ENCODE measurements at places on chromosomes 6 and 20.

DNA sequence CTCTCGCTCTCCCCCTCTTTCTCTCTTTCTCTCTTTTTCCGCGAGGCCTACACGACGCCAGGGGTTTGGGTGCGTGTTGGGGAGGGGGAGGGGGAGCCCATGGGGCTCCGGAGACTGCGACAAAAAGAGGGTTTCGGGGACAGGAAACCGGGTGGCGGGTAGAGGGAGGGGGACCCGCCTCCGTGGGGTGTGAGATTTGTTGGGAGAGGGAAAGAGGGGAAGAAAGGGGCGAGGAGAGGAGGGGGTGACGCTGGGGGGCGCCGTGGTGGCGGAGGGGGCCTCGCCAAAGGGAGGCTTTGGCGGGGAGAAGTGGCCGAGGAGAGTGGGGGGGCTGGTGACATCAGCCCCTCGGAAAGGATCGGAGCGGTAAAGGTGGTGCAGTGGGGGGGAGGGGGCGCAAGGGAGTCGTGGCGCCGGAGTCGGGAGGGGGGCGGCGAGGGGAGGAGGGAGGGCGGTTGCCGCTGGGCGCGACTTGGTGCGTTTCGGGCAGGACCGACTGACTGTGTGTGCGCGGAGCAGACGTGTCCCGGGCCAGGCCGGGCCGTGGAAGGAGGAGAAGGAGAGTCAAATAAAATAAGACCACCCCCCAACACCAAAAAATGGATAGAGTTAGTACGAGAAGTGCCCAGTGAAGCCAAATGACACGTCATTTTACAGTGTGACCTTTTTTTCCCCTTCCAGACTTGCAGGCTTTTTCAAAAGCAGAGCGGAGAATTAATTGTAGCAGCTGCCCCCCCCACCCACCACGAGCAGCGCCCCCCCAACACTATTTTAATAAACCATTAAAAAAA is 39.8 kb downstream of the GNAS start:
- peak; percentile 57 for DNase-seq

GRCh38 chr20:41748756-41749582 is 130.8 kb upstream of the CHD6 start:
- DNase-seq: no peak

DNA sequence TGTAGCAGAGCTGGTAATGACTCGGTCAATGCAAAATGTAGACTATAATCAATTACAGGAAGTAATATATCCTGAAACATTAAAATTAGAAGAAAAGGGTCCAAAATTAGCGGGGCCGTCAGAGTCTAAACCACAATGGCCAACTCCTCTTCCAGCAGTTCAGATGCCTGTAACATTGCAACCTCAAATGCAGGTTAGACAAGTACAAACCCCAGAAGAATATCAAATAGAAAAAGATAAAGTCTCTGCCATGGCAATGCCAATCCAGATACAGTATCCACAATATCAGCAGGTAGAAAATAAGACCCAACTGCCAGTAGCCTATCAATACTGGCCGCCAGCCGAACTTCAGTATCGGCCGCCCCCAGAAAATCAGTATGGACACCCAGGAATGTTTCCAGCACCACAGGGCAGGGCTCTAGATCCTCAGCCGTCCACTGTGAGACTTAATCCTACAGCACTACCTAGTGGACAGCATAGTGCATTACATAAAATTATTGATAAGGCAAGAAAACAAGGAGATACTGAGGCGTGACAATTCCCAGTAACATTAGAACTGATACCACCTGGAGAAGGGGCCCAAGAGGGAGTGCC is 158.4 kb downstream of the GPX5 start:
- no peak for DNase-seq

DNA sequence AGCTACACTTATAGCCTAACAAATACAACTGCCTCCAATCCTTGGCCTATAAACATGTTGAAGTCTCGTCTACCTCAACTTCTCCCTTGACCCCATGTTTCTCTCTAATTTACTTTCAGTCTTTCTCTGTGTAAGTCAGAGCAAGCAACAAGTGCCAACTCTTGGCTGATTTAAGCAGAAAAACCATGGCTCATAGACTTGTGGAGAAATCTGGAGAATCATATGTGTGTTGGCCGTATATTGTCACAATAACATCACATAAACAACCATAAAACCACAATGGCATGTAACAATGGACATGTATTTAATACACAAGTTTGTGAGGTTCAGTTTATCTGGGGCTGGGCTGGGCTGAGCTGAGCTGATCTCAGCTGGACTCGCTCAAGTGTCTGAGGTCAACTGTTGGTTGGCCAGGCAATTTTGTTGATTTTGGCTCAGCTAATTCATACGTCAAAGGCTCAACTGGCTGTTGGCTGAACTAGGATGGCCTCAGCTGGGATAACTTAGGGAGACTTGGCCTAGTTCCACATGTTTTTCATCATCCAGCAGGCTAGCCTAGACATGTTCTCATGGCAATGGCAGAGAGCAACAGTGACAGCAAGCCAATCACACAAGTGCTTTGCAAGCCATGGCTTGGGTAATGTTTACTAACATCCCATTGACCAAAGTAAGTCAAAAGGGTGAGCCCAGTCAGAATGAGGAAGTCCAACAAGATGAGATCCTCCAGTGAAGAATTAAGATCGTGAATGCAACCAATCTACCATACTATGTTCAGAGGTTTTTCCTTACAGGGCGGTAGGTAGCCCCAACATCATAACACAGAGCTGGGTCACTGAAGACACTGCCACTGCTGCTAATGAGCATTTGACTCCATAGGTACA is 12.9 kb upstream of the TBC1D22B start:
- DNase-seq: no peak

GRCh38 chr6:134605034-134605433 is 287.1 kb upstream of the SGK1 start:
- no peak for DNase-seq

GRCh38 chr20:8601542-8601912 is 467.4 kb upstream of the PLCB4 start:
- no peak for DNase-seq

DNA sequence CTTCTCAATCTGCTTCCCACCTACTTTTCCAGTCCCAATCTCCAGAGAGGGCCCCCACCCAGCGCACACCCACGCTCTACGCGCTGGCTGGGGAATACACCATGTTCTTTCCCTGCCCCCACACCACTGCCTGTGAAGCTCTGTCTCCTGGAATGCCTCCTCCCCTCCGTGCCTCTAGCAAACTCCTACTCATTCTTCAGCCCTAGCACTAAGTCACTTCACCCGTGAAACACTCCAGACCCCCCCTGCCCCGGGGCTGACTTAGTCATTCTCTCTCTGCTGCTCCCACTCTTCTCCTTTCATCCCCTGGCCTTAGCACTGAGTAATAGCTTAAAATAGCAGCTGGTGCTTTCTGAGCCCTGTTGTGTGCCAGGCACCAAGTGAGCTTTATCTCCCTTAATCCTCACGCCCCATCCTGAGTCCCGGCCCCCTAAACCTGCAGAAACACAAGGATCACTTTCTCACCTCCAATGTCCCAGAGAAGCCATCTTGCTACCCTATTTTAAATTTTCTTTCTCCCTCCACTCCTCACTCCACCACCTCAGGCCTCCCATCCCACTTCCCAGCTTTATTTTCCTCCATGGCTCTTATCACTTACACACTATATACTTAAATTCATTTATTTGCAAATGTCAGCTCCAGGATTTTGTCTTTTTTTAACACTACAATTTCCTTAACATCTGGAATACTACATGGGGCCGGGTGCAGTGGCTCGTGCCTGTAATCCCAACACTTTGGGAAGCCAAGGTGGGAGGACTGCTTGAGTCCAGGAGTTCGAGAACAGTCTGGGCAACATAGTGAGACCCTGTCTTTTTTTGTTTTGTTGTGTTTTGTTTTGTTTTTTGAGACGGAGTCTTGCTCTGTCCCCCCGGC is 6.3 kb upstream of the PARD6B start:
- peak; percentile 73 for DNase-seq

GRCh38 chr20:22791877-22792525 is 207.6 kb upstream of the FOXA2 start:
- DNase-seq: no peak

DNA sequence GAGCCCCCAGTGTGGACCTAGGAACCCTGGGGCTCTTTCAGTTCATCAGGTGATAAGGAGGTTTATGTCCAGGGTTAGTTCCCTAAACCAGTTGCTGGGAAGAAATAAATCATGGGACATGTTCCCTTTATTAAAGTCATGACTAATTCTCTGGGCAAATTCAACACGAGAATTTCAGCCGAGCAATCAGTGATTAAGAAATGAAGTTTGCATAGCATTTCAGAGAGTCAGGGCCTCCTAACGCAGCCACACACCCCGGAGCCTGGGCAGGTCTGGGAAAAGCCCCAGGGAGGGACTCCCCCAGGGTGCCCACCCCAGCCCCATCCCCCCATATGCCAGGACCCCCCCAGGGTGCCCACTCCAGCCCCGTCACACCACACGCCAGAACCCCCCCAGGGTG is 20.1 kb downstream of the SLCO4A1 start:
- no peak for DNase-seq

- DNase-seq: no peak
These were observed 40.3 kb downstream of the MAP3K4 start for GRCh38 chr6:161031721-161032495.

DNA sequence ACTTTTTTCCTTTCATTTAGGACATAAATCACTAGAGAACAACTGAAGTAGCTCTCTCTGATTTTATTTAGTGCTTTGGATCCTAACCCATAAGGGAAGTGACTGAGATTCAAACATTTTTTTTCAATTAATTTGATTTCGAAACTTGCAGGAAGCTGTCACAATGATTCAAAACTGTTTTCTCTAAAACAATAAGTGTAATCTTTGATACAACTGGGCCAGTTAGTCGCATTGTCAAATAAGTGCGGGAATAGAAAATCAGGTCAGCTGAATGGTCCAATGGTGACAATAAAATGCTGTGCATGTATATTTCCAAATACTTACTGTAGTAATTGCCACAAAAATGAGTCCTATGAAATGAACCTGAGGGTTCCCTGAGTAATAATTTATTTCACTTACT is 930.8 kb downstream of the TFAP2A start:
- DNase-seq: no peak

GRCh38 chr6:84618046-84618752 is 146.2 kb downstream of the TBX18 start:
- DNase-seq: no peak

- no peak for DNase-seq
These were observed at the start of gene CAP2 for GRCh38 chr6:17392978-17393891. Gene CAP2, plus strand, starts transcription at chr6:17393595. Its CDS starts 27,961 bp downstream, at chr6:17421556.
